ENCODE measurements at places on chromosomes 7 and 10. TPM values are rescaled to one million over a fixed set of nuclear protein-coding genes. Genes with fewer than 3 reads are reported as not detected.

GPNMB gene
- total RNA-seq, result 0.75 TPM

CYP3A4 gene
- not detected for total RNA-seq

COX15 gene
- 28.4 TPM for total RNA-seq

ANK3 gene
- total RNA-seq, result not detected

SFTPA1 gene
- not detected for total RNA-seq

PPP1R17 gene
- not detected for total RNA-seq

ITIH2 gene
- not detected for total RNA-seq

FFAR4 gene
- total RNA-seq, result not detected

MMD2 gene
- total RNA-seq, result not detected

ETV1 gene
- total RNA-seq, result 4.7 TPM

TCERG1L gene
- not detected for total RNA-seq

ZFAND2A gene
- 28.5 TPM for total RNA-seq

TCAF2 gene
- 2.2 TPM for total RNA-seq

BMI1 gene
- 83.3 TPM for total RNA-seq

CTAGE4 gene
- not detected for total RNA-seq

DHX32 gene
- total RNA-seq, result 31.0 TPM

CASTOR2 gene
- 1.8 TPM for total RNA-seq

MRPS33 gene
- 30.7 TPM for total RNA-seq

SLC16A9 gene
- total RNA-seq, result 0.42 TPM

HELLS gene
- total RNA-seq, result 162 TPM

HKDC1 gene
- 0.06 TPM for total RNA-seq

KCP gene
- not detected for total RNA-seq

ZC3HAV1L gene
- total RNA-seq, result 7.5 TPM

LRMDA gene
- not detected for total RNA-seq

LRRC17 gene
- total RNA-seq, result 8.3 TPM

AKR1B15 gene
- 2.6 TPM for total RNA-seq

POLR2J2 gene
- total RNA-seq, result 1.3 TPM

SYCE1 gene
- total RNA-seq, result not detected

TEX47 gene
- not detected for total RNA-seq

STEAP4 gene
- total RNA-seq, result not detected

GNG11 gene
- 29.0 TPM for total RNA-seq

BUB3 gene
- 387 TPM for total RNA-seq

TRPV5 gene
- total RNA-seq, result not detected

PALD1 gene
- total RNA-seq, result not detected

NPFFR1 gene
- total RNA-seq, result not detected

CYP2E1 gene
- 0.37 TPM for total RNA-seq

UPK3BL2 gene
- 1.6 TPM for total RNA-seq
